ENCODE measurements at places on chromosomes 6 and 20.

GRCh38 chr20:50246367-50247195 is 56.0 kb downstream of the CEBPB start:
- no peak for DNase-seq

DNA sequence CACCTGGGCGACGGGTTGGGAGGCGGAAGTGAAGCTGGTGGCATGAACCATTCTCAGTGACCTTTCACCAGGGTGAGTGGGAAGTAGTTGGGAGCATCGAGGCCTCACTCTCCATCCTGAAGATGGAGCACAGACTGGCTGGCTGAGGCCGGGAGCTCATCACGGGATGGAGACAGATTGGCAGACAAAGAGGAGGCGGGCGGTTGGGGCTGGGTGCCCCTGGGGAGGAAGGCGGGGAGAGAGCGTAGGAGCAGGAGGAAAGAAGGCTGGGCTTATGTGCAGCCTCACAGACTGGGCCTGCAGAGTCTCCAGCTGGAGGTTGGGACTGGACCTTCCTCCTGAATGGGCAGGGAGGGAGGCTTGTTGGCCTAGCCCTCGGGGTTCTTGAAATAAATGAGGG is 44.2 kb upstream of the SCRT2 start:
- no peak for DNase-seq

GRCh38 chr6:41936073-41936837 is 5.4 kb downstream of the CCND3 start:
- peak; percentile 72 for DNase-seq

DNA sequence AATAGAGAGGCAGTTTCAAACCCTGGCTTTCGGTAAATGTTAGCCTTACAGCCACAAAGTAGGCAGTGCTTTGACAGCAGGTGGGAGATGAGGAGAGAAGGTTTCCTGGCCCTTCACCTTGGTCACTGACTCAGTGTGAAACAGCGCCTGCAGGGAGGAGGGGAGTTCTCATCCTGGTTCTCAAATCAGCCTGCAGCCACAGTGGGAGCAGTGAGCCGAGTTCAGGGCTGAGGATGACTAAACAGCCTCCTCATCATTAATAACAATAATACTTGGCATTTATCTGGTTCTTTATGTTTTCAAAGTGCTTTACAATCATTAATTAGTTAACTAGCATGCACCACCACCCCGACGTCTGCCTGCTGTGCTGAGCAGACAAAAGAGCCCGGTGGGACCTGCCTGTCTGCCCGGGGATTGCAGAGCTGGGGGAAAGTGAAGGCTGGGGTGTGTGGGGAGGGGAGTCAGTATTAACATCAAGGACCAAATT is 59.6 kb downstream of the PRDM1 start:
- no peak for DNase-seq

- DNase-seq, result no peak
Measured at GRCh38 chr6:84836366-84836765, 72.0 kb upstream of the TBX18 start.

DNA sequence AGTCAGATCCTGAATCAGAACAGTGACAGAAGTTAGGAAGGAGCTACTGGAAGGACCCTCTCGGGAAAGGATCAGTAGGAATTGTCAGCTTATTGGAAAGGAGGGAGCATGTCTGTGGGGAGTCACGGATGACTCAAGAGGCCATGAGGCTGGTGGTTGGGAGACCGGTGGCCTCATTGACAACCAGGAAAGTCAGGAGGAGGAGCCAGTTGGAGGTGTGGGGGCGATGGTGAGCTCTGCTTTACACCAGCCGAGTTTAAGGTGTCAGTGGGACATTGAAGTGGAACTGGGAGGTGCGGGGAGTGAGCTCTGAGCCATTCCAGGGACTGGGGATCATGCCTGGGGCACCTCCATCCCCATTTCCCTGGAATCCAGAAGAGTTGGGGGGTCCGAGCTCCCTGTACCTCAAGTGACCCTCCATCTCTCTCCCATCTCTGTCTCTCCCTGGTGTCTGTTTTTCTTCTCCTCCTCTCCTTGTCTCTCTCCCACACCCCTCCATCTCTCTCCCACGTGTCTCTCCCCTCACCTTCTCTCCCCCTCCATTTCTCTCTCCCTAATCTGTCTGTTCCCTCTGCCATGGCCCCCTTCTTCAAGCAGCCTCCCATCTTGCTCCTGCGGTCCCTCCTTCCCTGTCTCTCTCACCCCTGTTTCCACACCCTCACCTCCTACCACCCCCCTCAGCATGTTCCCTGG is 14.3 kb upstream of the ZBTB9 start:
- DNase-seq, result no peak

GRCh38 chr6:41408576-41408975 is 73.2 kb downstream of the NCR2 start:
- no peak for DNase-seq

DNA sequence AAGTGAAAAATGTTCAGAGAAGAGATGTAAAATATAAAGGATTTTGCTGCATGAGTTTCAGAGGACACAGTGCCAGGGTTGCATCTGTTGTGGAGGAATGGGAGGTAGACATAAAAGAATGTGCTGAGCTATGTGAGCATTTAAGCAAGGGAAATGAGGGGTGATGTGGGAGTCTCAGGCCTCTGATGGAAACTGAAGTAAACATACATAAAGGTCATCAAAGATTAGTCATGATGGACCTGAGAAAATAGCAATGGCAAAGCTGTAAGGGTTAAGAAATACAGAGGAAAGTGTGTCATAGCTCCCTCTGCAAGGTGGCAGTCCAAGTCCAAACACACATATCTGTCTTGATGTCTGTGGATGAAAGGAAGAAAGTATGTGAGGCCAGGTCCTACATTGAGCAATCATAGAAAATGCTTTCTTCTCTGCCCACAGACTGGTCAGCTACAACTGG is 306.6 kb upstream of the ECI2 start:
- no peak for DNase-seq

DNA sequence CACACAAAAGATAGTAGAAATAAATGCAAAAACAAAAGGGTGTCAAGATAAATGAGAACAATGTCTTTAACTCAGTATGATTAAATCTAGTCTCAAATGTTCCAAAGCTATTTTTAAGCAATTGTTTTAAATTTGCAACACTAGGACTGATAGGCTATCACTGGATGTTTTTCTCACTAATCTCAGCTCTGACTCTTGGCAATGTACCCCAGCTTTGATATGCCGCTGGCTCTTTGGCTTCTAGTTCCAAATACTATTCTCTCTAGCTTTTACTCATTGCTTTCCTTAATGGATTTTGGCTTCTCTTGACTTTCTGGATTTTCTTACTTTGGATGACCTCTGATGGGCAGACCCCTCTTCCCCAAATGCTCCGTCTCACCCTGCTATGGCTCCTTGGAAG is 116.0 kb upstream of the SLC35B3 start:
- DNase-seq, result no peak

DNA sequence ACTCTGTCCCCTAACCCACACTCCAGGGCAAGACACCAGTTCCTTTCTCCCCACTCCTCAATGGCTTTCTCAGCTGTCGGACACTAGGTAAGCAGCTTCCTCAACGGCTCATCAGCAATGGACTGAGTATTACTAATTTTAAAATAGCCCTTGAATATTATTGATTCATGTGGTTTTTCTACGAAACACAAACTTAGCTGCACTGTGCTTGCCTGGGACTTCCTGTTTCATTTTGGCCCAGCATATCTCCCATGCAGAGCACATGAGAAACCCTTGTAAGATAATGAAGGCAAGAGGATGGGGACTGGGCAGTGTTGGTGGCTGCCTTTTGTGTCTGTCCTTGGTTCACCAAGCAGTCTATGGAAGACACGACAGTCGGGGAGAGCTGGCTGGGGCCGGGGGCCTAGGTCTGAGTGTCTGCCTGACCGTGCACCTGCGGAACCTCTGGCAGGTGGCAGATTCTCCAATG is 48.9 kb downstream of the RNASET2 start:
- no peak for DNase-seq
